ENCODE measurements at places on chromosomes 4 and X.

DNA sequence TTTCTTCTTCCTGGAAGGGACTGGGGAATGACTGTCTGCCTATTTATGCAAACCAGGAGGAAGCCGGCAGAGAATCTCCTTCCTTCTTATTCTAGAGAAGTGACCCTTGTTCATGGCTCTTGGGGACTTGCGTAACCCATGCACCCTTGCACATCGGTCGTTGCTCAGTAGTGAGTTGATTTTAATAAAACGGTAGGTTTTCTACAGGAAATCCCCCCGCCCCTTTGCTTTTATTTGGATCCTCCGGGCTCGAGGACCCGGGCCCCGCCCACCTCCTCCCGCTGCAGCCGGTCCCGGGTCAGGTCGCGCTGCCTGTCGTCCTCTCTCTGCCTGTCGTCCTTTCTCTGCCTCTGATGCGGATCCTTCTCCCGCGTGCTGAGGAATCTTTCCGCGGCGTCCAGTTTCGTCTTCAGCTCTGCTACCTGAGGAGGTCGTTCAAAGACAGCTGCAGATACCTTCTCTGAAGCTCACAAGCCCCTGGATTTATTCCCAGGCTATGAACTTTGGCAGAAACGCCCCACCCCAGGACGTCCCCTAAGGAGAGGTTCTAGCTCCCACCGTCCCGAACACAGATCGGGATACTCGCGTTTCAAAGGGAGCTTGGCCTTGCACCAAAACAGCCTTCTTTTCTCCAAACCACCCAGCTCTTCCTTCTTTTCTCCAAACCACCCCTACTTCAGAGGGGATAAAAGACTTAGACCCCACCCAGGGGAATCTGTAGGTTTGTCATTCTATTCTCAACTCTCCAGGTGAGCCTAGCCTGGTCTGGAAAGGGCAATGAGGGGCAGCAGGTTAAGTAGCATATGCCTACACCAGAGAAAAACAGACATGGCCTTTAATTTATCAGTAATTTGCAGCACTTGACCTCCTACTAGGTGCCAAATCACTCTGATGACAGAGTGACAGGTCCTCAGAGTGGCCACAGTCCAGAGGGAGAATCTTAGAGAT is 7.0 kb downstream of the TNIP3 start:
- DNase-seq, result no peak

DNA sequence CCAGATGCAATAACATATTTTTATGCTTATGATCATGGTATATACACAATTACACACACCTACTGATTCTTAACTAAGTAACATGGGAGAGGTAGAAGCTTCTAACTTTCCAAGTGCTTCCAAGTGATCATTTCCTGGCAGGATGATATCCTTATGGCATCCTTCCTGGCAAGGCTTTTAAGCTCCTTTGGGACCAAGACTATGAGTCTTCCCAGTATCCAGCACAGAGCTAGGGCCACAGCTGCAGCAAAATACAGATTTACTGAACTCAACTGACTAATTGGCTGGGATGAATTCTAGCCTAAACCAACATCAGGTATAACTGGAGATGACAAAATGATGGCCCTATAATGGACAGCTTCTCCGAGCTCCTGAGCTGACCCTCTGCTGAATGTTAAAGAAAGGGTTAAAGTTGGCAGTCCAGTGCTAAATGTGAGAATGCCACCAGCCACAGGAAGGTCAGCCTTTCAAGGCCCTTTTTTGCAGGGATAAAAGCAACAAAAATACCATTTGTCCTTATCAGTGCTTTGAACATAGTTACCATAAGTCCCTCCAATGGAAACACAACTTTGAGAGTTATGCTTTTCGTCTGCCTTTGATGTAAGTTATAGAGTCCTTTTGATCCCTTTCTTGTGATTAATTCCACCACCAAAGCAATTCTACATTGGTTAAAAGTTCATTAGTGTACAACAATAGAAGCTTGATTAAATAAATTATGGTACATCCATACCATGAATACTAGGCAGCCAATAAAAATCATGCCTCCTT is 73.4 kb downstream of the MGST2 start:
- no peak for DNase-seq

- DNase-seq, result no peak
Measured at GRCh38 chrX:47129899-47130358, 14.6 kb downstream of the NDUFB11 start.

GRCh38 chr4:80705311-80705710 is 325.2 kb upstream of the BMP3 start:
- DNase-seq, result no peak

DNA sequence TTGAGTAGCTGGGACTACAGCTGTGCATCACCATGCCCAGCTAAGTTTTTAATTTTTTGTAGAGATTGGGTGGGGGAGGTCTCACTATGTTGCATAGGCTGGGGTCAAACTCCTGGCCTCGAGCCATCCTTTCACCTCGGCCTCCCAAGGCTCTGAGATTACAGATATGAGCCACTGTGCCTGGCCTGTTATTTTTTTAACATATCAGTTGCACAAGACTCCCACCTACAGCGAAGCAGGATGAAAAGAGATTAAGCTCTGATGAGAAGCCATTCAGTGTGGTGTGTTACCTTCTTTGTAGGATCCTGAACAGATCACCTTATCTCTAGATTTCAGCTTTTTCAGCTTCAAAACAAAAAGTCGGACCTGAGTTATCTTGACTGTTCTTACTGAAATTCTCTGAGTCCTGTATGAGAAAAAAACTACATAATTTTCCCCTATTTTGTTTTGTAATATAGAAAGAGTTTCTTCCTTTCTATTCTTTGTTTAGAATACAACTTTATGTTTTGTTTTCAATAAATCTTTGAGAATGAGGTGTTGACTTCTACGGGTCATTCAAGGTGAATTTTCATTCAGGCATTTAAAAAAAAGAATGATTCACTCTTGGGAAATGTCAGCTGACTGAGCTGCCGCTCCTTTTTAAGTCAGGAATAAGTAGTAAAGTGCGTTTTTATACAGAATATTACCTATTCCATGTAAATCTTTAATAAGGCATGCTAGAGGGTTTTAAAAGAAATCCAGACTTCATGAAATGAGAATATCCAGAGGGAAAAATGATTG is 134.6 kb downstream of the ARSF start:
- no peak for DNase-seq

- no peak for DNase-seq
Measured at GRCh38 chr4:114495471-114495928, 103.1 kb upstream of the UGT8 start.

DNA sequence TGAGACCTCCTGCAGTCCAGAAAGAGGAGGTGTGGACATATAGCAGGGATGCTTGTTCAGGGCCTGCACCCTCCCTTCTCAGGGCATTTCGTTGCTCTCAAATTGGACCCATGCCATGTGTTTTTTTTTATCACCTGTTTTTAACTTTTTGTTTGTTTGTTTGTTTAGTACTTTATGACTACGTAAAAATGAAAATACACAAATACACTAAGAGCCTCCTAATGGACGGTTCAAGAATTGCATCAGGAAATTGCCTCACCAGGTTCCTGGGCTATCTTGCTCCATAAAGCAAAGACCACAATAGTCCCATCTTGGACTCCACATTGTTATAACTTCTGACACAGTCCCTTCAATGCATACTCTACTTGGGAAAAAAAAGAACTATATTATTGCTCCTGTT is 1685.9 kb upstream of the TENM3 start:
- DNase-seq, result no peak

Data from anterior cingulate cortex (tissue), 58 donors.